ENCODE measurements at places on chromosomes 5 and 9.

DNA sequence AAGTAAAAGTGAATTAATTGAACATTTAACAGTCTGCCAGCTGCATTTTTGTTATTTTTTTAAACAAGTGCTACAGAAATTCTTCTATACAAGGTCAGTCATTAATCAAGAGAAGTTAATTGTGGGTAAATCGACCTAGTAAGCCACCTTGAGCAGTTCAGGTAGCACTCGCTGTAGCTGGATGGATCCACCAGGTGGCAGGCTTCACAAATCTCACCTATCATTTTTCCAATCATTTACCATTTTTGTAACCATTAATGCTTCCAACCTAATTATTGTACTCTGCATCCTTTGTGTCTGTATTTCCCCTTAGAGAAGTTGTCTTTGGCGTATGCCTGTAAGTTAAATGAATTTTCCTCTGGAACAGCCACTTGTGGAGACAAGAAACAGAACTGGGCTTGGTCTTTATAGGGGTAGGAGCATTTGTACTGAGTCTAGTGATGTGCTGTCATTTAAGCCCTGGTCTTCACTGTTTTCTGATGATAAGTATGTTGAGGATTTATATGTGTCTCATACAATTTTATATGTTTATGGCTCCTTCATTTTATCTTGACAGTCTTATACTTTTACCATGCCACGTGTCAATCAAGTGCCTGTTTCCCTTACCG lies 39.5 kb downstream of the CD180 start:
- DNase-seq, result peak; percentile 54

GRCh38 chr9:135088348-135088978 lies 995 bp downstream of the OLFM1 start:
- no peak for DNase-seq

DNA sequence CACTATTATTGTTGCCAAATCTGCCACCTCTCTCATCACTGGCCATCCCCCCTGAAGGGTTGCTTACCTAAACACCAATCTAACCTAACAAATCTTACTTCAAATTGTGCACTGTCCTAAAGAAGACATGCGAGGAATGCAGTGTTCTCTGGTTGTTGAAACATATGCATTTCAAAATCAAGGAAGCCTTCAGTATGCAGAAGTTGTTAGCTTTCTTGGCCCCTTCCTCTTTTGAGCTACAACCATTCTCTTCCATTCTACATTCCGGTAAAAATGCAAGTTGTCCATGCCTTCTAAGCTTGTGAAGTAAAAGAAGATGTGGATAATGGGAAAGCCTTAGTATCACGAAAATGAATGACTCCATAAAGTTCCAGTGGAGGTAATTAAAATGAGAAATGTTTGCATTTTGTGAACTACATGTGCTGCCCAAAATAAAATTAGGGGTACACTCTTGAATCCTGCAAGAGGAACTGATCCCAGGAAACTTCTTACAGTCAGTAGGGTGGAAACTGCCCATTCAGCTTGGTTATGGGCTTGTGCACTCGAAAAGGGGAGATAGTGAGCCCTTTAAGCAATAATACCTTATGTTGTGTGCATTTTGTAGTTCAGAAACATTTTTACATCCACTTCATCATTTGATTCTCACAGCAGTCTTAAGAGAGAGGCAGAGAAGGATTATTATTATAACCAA lies 77.6 kb upstream of the ADRB2 start:
- DNase-seq, result no peak

GRCh38 chr5:91123901-91124300 lies 259.2 kb downstream of the ARRDC3 start:
- DNase-seq, result no peak

DNA sequence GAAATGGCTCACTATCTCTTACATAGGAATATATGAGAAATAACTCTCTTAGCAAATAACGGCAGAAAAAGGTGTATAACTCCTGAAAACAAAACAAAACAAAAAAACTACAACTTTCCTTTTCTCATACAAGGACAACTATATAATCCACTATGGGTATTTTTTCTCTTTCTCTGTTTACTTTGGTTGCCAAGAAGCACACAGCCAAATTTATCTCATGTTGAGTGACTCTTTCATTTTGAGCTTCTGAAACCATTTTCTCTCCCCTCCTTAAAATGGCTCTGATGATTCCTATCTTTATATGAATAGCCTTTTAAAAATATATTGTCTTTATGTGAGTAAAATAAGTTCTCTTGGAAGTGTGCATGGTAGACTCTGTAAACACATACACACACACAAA lies 128.7 kb downstream of the TRIM32 start:
- no peak for DNase-seq

DNA sequence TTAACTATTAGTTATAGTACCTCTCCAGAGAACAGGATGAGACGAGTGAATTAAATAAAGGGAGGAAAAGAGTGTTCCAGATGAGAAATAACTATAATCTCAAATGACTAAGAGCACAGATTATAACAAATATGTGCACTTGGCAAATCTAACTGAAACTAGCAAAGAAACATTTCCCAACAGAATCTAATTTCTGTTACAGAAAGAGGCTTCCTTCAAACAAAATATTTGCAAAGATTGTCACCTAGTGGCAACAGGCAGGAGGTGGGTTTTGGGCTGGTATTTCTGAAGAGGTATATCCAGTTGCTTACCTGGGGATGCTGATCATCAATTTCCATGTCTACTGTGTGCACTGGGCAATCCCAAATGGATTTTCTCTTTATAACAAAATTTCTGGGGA lies 5.6 kb upstream of the SPDL1 start:
- no peak for DNase-seq

DNA sequence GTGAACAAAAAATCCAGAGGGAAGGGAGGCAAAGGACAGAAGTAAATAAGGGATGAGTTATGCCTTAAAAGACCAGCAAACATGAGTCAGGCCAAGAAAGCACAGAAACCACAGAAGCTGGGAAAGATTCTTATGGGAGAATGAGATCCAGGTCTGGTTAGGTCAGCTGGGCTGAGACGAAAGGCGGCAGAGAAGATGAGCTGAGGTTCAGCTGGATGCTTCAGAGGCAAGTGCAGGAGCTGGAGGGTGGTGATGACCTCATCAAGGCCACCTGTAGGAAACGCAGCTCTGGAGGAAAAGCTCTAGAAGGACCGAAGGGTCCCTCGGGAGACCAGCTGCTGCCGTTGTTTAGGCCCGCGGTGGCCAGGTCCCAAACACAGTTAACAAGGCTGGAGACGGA lies 152.0 kb downstream of the MYO10 start:
- DNase-seq, result no peak

DNA sequence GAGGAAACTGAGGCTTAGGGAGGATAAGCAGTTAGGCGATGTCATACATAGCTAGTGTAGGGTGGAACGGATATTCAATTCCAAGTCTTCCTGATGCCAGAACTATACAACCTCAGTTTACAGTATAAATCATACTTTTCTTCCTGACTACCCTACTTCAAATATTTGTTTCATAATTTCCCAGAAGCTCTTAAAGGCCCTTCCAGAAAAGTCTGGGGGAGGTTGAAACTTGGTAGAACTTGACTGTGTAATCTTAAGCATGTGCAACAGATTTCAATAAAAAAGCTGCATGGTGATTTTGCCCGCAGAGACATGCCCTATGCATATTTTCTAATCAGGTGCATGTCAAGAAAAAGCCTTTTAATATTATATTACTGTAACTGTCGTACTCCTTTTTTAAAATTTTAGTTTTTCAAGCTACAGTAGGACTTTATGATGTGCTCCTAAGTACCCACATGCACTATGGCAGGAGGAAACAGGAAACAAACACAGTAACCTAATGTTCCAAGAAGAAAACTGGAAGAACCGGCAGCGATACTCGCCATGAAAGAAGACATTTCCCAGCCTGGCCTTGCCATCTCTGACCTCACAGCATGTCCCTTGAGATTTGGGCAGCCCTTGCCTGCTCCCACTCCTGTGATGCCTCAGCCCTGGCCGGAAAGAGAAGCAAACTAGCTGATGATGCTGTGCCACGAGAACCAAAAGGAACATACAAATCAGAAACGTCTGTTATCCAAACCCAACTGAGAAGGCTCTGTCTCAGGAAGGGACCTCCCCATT lies 266.0 kb downstream of the EFNA5 start:
- no peak for DNase-seq

GRCh38 chr9:1052365-1053281 lies 2.5 kb downstream of the DMRT2 start:
- no peak for DNase-seq

- DNase-seq, result no peak
These were observed 80.7 kb downstream of the HAPLN1 start for GRCh38 chr5:83639911-83640310.

GRCh38 chr5:80034559-80034958 lies 589 bp upstream of the THBS4 start:
- no peak for DNase-seq

- DNase-seq, result no peak
These were observed at the start of gene FABP6 for GRCh38 chr5:160229190-160229742. TSS of gene FABP6 (plus strand) at chr5:160229506. CDS start at chr5:160229558, 52 bp downstream.

DNA sequence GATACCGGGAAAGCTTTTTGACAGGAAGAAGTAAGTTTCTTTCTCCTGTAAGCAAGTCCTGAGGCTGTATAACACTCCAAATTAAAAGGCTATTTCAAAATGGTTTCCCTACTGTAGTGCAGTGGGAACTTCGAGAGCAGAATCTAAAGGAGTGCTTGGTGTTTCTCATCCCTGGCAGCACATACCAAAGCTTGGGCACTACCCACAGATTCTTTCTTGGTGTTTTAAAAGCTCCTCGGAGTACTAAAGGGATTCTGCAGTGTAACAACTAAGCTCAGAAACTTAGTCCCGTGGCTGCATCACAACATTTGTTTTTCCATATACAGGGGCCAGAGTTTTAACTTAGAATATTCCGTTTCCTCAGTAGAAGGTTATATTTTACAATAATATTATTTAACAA lies 5.6 kb upstream of the APC start:
- DNase-seq, result no peak

- DNase-seq, result peak; percentile 72
These were observed 708 bp upstream of the TUBB4B start for GRCh38 chr9:137240318-137240840.

- peak; percentile 70 for DNase-seq
These were observed 112.9 kb upstream of the LMX1B start for GRCh38 chr9:126500600-126501382.

GRCh38 chr5:167945542-167946384 lies 345.7 kb upstream of the WWC1 start:
- DNase-seq, result no peak

DNA sequence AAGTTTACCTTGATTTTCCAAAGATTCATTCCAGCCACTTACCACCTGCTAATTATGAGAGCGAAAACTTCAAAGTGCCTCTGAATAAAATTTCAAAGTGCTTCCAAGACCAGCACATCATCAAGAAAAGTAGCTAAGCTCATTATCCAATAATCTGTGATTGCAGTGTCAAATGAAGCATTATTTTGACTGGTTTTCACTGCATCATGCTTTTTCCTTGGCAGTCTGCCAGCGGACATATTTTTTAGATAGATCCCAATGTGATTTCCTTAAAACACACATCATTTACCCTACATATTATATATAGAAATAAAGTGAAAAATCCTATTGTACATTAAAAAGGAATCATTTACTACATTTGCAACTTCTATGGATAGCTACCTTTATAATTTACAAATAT lies 508.6 kb upstream of the FAM174A start:
- DNase-seq, result no peak

- DNase-seq, result peak; percentile 9
These were observed 16.2 kb downstream of the RALGDS start for GRCh38 chr9:133104718-133105460.

DNA sequence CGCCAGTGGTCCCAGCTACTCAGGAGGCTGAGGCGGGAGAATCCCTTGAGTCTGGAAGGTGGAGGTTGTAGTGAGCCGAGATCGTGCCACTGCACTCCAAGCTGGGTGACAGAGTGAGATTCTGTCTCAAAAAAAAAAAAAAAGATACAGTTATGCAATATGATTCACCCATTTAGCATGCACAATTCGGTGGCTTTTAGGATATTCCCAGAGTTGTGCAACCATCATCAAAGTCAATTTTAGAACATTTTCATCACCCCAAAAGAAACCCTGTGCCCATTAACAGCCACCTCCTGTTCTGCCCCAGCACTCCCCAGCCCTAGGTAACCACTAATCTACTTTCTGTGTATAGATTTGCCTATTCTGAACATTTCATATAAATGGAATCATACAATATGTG lies 4.3 kb upstream of the DHFR start:
- no peak for DNase-seq

DNA sequence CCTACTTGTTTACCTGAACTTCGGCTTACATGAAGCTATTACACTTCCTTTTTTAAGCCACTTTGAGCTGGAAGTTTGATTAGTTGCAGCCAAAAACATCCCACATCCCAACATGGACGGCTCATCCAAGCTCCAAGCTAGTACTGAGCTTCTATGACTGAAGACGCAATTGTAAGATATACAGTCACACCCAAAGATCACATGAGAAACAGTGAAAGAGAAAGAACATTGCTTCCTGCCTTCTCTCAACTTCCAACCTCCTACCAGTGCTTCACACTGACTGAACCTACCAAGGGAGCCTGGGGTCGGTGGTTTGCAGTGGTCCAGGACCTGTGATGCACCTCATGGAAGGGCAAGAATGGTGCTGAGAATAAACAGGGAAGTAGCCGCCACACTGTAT lies 27.4 kb upstream of the ADRA1B start:
- DNase-seq, result no peak
